ENCODE measurements at places on chromosomes 11 and 22.

DNA sequence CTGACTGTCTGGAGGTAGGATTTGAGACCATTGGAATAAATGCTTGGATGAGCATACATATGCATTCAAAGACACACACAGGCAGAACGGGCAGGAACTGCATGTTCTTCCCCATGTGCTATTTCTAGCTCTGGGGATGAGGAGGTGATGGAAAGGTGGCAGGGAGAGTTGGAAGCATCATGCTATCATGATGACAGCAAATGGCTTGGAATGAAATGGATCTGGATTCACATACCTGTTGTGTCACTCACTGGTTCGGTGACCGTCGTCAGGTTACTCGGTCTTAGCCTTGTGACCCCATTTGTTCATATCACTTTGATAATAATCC, 627.9 kb upstream of the KIRREL3 start:
- DNase-seq, result no peak

- DNase-seq, result no peak
These were observed 6.4 kb downstream of the FGF19 start for GRCh38 chr11:69697469-69697843.

DNA sequence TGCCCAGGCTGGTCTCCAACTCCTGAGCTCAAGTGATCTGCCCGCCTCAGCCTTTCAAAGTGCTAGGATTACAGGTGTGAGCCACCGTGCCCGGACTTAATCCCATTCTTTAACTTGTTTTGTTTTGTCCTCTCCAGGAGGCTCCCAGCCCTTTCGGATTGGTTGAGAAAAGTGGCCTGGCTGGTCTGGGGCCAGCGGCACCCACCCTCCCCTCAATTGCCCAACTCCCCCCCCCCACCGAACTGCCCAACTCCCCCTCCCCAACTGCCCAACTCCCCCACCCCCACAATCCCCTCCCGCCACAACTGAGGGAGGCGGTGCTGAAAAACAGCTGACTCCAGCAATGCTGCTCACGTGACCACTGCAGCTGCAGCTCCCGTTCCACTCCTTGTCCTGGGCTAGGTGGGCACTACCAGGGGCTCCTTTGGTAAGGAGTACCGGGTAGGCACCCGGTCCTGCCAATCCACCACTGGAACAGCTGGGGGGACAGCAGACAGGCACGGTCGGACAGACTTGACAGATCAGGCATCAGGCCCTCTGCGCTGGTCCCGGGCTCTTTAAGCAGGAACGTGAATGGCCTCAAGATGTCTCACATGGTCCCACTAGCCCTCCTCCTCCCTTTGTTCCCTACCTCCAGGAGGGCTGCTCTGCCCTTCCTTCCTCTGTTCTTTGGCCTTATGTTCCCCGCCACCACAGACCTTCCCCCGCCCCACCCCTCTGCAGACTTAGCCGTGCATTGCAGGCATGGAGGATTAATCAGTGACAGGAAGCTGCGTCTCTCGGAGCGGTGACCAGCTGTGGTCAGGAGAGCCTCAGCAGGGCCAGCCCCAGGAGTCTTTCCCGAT, at the start of gene TCN2:
Gene TCN2, plus strand, starts transcription at position 720 of the 845 bp plus-strand sequence. CDS start 158 bp downstream, outside the sequence.
- DNase-seq, result no peak

DNA sequence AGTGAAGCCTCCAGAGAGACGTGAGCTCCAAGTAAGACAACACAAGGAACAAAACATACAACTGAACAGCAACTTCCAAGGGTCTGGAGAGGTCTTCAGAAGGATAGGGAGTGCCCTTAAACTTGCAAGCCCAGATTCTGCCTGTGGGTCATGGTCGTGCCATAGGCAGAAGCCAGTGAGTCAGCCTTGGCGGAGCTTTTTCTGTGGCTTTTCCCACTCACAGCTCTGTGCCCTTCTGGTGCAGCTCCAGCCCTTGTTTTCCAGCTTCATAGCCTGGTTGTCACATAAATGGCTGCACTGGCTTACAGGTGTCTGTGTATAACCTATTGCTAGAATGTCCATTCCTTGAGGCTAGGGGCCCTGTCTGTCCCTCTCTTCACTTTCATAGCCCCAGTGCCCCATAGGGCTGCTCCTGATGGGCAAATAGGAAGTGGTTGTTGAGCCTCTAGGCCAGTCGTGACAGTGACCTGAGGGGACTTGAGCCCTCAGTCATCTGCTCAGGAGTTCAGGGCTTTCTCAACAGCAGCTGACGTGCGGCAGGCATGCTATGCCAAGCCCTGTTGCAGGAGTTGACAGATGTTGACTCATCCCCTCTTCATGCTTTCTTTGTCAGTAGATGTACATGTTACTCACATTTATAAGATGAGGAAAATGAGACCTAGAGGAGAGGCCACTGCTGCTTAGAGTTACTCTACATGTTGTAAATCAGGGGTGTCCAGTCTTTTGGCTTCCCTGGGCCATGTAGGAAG, 7.4 kb downstream of the MED15 start:
- no peak for DNase-seq

GRCh38 chr11:9133956-9134355, 42.6 kb upstream of the SCUBE2 start:
- DNase-seq, result no peak

GRCh38 chr11:114621950-114622809, 26.6 kb upstream of the NXPE4 start:
- DNase-seq, result no peak

GRCh38 chr11:27553186-27553585, 46.6 kb upstream of the LIN7C start:
- DNase-seq, result no peak

- no peak for DNase-seq
These were observed 1.0 kb upstream of the FNBP4 start for GRCh38 chr11:47768101-47768612.
